ENCODE measurements at places on chromosomes 7 and 10. TPM values are rescaled to one million over a fixed set of nuclear protein-coding genes. Genes with fewer than 3 reads are reported as not detected.
A peak's percentile ranks its signal among the peaks of the same experiment; 100 is the strongest.

Gene TRPV6
- not detected for total RNA-seq

DNA sequence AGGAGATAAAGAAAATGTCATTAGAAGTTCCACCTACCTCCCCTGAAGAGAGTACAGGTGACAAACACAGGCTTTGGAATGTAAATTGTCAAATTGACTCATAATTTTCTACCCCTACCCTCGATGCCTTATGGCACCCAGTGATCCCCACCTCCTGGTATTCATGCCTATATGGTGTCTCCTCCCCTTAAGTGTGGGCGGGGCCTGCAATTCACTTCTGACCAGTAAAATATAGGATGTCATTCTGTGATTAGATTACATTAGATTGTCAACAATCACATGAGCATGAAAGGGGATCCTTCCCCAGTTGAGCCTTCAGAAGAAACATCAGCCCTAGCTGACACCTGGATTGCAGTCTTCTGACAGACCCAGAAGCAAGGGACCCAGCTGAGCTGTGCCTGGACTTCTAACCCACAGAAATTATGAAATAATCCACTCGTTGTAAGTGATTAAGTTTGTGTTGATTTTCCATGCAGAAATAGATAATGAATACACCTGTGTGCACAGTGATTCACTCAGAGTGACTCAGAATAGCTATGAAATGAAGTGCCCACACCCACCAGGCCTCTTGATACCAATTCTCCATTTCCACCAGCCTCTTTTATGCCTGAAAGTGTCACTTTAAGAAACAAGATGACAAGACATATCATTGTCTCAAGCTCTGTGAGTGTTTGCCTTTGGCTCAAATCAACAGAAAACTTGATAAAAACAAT lies 8.5 kb upstream of the SLC39A12 start:
- H3K27me3 ChIP-seq, result no peaks in the 10 kb centered on the region
- H3K4me1 ChIP-seq, result no peaks in the 10 kb centered on the region
- no peak for DNase-seq

Gene NUDT13
- total RNA-seq, result 1.3 TPM

Gene ADCYAP1R1
- total RNA-seq, result 31.1 TPM

DNA sequence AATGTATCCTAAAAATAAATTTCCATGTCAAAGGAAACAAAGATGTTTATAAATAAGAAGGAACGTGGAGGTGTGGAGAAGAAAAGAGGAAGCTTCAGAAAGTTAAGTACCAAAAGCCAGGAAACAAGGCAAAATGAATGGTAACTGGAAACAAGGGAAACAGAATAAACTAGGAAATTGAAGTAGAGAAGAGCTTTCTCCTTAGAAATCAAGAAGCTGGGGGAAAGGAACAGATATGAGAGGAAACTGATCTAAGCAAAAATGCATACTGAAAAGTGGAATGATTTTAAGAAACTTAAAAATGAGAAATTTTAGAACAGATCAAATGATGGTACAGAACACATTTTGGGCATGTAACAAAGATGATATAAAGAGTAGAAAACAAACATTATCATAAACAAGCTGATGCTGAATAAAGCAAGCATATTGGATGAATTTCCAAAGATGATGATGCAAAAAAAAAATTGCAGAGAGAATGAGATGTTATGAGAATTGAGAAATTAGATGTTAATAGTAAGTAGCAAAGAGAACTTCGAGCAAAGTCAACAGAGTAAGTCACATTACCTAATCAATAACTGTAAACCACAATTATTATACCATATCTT lies 1.9 kb downstream of the BRAF start:
- no peaks in the 10 kb centered on the region for H3K36me3 ChIP-seq
- peak overlapping the region; percentile 100 for H3K4me3 ChIP-seq
- peak overlapping the region; percentile 100 for H3K27ac ChIP-seq

GRCh38 chr7:106457678-106458077 lies 172.9 kb upstream of the NAMPT start:
- H3K27ac ChIP-seq, result no peak overlapping the region
- H3K36me3 ChIP-seq, result no peaks in the 10 kb centered on the region
- no peak for DNase-seq
- peaks cover 7% of the 10 kb centered on the region for H3K4me1 ChIP-seq

Gene PNLIPRP2
- not detected for total RNA-seq

Gene HECW1
- 0.42 TPM for total RNA-seq

Measured in esophagus muscularis mucosa (tissue), 4 donors.